Esophagus squamous epithelium (tissue), 5 donors: ENCODE measurements at places on chromosomes 7 and 10.

- no peak for DNase-seq
These were observed 27.0 kb upstream of the SUN1 start for GRCh38 chr7:805261-805660.

GRCh38 chr10:75377869-75378268 lies 23.7 kb downstream of the ZNF503 start:
- DNase-seq = no peak

GRCh38 chr10:98967601-98968000 lies 268.1 kb downstream of the HPSE2 start:
- DNase-seq = no peak

DNA sequence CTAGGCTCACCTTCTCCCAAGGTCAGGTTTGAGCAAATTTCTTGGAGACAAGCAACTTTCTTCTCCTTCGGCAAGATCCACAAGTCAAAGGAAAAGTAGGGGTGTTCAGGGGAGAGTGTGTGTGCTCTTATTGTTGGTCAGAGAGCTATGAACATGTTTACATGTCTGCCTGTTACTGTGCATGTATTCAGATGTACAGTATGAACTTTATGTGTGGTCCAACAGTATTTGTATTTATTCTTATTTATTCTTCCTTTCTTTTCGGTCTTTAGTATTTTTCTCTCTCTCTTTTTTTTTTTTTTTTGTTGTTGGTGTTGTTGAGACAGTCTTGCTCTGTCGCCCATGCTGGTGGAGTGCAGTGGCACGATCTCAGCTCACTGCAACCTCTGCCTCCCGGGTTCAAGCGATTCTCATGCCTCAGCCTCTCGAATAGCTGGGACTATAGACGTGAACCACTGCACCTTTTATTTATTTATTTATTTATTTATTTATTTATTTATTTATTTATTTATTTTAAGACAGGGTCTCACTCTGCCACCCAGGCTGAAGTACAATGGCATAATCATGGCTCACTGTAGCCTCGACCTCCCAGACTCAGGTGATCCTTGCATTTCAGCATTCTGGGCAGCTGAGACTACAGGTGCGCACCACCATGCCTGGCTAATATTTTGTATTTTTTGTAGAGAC lies 38.2 kb downstream of the PLAU start:
- DNase-seq = no peak

GRCh38 chr10:369221-369683 lies 234.0 kb downstream of the ZMYND11 start:
- DNase-seq = no peak

- DNase-seq = no peak
These were observed 177.4 kb upstream of the CDCA7L start for GRCh38 chr7:22123139-22123538.
